Stimulated activated naive B cell treated with anti-CD40 and anti-IgM and Interleukin-4, amounts not matched to agents 10 μg/mL and 1 μg/mL and 100 μg/mL, for 72 hours (primary cell): ENCODE measurements at places on chromosomes 6 and 20.
A peak's percentile ranks its signal among the peaks of the same experiment; 100 is the strongest.

DNA sequence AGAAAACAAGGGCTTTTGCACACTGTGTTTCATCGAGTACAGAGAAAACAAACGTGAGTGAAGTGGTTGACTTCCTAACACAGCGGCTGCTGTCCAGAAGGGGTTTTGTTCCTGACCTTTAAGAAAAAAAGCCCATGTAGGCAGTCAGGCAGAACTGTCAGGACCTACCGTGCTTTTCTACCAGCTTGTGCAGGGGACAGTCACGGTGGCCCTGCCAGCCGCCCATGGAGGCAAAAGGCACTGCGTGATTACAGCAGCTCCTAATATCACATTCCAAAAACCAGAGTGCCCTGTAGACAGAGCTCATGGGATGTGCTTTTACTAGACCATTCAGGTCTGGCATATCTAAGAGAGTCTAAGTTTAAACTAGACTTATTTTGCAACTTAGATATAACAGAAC is 12.2 kb downstream of the TNFAIP3 start:
- no peak for DNase-seq

GRCh38 chr6:127023001-127023778 is 95.3 kb upstream of the RSPO3 start:
- DNase-seq: no peak

GRCh38 chr6:168181876-168182275 is 102.9 kb upstream of the FRMD1 start:
- DNase-seq: no peak

DNA sequence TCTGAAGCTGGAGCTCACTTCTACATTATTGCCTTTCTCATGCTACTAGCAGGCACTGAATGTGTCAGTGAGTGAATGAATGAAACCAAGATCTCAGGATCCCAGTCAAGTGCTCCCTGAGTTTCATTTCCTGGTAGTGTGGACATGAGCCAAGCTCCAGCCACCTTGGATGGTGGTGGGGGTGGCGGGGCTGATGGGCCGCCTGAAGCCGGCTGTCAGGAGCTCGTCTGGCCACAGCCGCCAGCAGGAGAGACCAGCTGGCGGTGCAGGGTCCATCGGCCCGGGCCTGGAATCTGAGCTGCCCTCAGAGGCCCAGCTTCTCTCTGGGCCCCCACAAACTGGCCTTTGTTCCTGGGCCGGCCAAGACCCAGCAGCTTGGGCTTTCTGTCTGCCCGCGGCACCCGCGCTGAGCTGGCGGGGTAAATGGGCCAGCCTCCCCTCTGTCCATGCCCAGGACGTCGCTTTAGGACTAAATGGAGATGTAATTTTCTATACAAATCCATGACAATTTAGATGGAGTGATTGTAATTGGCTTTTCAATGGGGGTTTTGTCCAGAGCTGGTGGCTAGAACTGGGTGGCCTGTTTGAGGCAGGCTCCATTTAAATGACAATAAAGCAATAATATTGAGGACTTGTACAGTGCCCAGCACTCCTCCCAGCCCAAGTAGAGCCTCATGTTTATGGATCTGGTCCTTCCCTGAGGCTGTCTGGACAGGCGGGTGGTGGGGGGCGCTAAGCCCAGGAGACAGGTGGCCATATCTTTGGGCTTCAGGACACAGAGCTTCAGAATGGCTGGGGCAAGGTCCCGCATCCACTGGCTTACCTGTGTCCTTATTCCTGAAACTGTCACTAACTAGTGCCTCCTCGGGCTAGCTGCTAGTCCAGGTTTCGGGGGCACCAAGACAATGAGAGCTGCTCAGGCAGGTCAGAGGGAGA is 43.5 kb downstream of the NOL4L start:
- no peak for DNase-seq

DNA sequence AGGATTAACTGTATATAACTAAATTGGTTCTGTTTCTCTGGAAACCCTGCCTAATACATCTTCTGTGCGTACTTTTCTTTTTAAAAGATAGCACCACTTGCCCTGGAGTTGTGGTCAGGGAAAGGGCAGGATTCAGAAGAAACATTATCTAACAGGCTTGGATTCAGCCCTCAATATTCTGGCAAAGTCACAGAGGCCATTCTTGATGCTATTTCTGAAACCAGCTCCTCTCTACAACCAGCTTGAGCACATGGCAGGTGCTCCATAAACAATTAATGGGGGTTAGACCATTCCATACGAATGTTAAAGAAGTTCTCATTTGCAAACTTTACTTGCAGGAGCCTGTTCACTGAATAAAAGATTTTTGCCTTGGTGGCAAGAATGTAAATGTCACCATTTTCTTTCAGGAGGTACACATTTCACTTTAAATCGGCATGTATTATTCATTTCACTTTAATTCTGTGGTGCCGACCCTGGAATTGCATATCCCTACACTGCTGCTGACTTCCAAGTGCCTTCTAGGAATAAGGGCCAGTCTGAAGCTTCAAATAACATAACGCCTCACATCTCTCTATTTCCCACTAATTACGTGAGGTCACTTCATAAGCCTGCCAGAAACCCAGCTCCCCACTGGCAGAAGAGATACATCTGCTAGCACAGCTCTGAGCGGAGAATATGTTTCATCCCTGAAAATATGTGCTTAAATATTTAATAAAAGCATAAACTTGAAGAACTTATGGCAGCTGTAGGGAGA is 248.7 kb downstream of the ADGRG6 start:
- no peak for DNase-seq

DNA sequence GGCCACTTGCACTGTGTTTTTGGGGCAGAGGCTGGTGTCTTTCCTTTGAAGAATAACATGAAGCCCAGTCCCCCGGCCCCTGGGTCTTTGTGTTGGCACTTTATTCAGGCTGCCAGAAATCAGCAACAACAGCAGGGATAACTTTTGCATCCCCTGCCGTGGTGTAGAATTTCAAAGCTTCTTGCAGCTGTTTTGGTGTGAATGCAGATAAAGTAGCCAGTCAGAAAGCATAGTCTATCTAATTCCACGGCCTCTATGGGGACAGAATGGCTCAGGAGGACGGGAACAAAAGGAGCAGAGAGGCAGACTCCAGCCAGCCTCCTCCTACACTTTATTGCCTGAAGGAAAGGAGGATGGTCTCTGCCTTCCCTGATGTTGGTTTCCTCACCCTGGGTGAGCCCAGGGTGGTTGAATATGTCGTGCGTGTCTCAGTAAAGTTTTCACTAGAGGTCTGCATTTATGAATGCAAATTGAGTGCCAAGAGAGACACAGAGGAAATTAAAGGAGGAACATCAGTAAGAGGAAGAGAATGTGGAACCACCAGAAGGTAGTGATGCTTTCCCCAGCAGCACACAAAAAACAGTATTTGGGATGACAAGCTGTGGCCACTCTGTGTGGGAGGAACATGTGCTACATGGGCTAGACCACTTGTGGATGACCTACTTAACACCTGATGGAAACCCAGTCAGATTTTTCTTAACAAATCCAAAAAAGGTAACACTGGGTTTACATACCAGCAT is 125.9 kb upstream of the TRAF3IP2 start:
- peak; percentile 30 for DNase-seq

- DNase-seq: no peak
Observed at GRCh38 chr6:45712786-45713185, 302.9 kb downstream of the CLIC5 start.

DNA sequence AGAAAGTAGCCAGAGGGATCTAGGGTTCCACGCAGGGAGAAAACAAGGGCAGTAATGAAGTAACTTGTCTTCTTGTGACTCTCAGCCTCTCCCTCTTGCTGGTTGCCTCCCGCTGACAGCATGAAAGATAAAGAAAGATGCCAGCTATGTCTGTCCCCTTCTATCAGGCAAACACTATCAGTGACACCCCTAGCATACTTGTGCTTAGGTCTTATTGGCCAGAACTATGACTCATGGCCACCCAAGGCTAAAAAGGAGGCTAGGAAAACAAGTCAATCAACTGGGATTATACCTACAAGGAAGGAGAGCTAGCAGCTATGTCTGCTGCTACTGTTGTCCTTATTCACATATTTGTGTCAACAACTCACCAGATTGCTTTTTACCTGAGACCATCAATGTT is 206.8 kb upstream of the SOX4 start:
- no peak for DNase-seq

DNA sequence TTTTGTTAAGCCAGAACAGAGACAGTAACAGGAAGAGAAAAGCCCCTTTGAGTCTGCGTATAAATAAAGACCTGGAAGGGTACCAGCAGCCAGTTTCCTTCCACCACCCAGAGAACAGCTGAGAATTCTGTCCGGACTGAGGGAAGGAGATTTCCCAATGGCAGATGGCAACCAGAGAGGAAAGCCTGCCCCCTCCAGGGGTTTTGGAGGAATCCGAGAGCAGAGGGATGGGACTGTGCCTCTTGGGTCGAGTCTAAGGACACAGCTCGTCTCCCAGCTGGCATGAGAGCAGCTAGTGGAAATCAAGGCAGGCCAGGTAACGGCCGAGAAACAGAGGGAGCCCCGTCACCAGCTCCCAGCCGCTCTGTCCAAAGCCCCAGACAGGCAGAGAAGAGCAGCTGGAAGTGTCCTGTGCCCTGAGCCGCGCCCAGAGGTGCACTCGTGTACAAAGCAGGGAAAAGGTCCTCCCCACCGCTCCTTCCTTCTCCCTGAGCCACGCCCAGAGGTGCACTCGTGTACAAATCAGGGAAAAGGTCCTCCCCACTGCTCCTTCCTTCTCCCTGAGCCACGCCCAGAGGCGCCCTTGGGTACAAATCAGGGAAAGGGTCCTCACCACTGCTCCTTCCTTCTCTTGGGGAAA is 134.0 kb upstream of the SNX9 start:
- DNase-seq: no peak

DNA sequence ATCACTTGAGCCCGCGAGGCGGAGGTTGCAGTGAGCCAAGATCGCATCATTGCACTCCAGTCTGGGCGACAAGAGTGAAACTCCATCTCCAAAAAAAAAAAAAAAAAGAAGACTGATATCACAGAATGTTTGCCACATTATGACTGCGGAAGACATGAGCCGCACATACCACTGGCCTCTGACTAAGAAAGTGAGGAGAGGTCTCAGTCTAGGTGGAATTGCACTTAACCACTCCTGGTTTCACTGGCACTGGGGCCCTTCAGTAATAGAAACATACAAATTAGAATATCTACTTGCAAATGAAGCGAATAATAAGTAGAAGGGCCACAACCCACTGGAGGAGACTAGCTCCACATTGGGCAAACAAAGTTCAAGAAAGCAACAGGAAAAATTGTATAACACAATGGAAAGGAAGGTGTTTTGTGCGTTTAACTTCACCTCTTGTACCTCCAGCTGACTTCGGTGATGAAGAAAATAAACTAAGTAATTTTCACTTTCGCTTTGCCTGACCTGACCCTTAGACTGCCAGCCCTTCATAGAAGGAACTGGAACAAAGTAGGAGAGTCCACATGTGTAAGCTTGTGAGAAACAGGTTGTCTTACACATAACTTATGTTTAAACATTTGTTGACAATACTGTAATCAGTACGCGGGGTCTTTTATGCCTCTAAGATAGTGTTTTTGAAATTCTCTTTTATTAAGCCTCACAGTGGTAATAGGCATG is 147.5 kb upstream of the TSHZ2 start:
- no peak for DNase-seq

- no peak for DNase-seq
Observed at GRCh38 chr6:121884091-121884490, 448.6 kb downstream of the GJA1 start.

DNA sequence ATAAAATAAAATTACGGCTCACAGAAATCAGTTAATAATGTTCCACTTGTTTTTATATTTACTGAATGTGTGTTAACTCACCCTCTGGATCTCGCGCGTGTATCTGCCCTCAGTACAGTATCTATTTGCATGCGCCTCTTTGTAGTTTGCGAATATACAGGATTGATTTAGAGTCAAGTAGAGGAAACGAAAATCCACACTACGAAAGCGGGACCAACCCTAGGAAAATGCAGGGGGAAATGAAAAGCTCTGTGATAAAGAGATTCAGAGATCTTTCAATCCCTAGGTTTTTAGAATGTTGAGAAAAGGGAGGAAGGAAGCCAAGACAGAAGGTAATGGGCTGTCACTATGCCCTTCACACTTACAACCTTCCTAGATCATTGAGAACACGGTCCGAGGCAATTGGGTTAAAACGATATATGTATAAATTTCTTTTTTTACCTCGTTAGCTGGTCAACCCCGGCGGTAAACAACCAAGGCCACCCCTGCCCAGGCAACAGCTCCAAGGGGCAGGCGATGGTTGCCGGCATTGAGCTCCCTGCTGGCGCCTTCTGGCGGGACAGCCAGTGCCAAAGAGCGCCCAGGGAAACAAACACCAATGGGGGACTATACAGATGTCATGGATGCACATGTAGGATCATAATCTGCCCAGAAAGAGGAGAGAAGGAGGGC is 792 bp upstream of the FUT9 start:
- no peak for DNase-seq

GRCh38 chr6:132830334-132830751 is 16.0 kb downstream of the RPS12 start:
- DNase-seq: no peak

- no peak for DNase-seq
Observed at GRCh38 chr20:56461576-56461975, 6.9 kb upstream of the RTF2 start.

- DNase-seq: no peak
Observed at GRCh38 chr20:34404803-34405202, 41.7 kb downstream of the ITCH start.

GRCh38 chr6:83313882-83314281 is 117.0 kb downstream of the ME1 start:
- DNase-seq: no peak

DNA sequence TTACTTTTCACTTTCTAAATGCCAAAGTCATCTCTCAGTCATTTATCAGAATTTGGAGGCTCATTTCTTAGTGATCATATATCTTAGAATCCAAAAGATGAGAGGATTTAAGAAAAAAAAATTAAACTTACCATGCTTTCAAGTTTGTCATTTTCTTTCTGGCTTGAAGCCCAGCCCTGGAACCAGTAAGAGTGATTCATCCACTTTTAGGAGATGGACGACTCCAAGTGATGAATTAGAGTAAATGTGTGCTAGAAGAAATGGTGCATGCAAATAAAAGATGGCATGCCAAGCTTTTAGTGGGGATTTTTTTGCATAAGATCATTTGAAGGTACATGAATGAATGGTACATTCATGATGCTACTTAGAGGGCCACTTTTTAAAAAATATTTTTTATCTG is 20.1 kb downstream of the PLCB1 start:
- no peak for DNase-seq

- DNase-seq: no peak
Observed at GRCh38 chr6:41408576-41408975, 73.2 kb downstream of the NCR2 start.

DNA sequence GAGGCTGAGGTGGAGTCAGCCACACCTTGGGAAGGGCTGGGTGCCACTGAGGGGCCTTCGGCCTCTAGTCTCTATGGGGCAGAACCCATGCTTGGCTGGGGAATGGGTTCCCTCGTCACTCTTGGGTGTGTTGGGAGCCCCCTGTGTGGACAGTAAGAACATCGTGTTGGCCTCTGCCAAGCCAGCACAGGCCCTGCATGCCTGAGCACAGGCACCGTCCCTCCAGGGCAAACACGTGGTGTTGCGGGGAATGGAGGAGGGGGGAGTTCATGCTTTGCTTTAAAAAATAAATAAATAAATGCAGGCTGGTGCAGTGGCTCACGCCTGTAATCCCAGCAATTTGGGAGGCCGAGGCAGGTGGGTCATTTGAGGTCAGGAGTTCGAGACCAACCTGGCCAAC is 63.0 kb downstream of the EZR start:
- DNase-seq: no peak

GRCh38 chr6:107611094-107611810 is 121.3 kb downstream of the SOBP start:
- DNase-seq: no peak
